Astrocyte of the spinal cord (primary cell): ENCODE measurements at places on chromosomes 2 and 18.

- no peak for DNase-seq
Measured at GRCh38 chr18:21387886-21388285, 145.9 kb downstream of the GREB1L start.

GRCh38 chr2:46229134-46230063 is 67.8 kb upstream of the EPAS1 start:
- DNase-seq = peak; percentile 94

DNA sequence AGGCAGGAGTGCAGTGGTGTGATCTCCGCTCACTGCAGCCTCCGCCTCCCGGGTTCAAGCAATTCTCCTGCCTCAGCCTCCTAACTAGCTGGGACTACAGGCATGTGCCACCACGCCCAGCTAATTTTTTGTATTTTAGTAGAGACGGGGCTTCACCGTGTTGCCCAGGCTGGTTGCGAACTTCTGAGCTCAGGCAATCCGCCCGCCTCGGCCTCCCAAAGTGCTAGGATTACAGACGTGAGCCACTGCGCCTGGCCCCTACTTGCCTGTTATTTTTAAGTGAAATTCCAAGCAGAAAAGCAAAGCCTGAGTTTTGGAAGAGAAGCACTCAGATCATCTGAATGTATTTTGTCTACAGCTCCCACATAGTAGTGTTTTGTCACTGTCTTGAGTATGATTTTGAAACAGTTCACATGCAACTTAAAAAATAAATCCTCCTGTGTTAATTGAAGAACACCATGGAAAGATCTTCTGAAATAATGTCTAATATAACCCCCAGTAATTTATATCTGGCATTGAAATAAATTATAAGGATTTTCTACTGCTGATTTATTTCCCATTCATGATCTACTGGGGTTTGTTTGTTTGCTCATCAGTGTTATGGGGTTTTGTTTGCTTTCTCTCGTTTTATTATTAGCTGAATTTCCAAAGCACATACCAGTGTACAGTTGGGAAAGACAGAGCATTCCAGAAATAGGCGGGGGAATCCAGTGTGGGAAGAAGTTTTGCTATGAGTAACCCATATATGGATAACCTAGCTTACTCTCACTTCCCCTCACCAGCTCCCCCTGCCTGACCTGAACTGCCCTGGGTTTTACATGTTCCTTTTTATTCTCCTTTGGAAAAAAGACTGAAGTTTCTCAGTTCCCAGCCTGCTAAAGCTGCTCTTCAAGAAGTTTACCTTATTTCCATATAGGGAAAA is 80.1 kb upstream of the MAP3K20 start:
- peak; percentile 78 for DNase-seq

DNA sequence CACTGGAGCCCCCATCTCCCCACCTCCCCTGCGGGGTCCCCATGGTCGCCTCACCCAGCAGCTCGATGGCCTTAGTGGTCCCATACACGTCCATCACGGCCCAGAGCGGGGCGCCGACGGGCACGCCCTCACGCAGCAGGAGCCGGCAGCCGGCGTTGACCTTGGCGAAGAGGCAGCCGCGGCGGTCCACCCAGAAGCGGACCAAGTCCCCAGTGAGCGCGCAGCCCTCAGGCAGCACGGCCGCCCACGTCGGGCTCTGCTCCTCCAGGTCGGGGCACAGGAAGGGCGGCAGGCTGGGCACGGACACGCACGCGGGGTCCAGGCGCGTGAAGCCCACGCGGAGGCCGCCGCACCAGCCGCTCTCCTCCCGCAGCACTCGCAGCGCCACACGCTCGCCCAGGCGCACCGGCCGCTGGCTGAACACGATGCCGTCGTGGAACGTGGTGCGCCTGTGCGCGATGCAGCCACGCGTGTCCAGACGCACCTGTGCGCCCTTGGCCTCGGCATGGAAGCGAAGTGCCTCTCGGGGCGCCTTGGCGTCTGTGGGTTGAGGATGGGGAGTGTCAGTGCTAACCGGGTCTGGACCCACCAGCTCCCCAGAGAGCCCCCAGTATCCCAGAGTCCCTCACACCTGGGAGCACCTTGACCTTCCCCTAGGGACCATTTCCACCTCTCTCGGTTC is 4.6 kb downstream of the NEURL3 start:
- no peak for DNase-seq

GRCh38 chr2:182447863-182448262 is 21.0 kb upstream of the PDE1A start:
- DNase-seq = peak; percentile 37

- peak; percentile 35 for DNase-seq
Measured at GRCh38 chr2:26605195-26605998, 35.8 kb downstream of the CIB4 start.

GRCh38 chr2:202608142-202608852 is 26.5 kb upstream of the FAM117B start:
- DNase-seq = no peak

DNA sequence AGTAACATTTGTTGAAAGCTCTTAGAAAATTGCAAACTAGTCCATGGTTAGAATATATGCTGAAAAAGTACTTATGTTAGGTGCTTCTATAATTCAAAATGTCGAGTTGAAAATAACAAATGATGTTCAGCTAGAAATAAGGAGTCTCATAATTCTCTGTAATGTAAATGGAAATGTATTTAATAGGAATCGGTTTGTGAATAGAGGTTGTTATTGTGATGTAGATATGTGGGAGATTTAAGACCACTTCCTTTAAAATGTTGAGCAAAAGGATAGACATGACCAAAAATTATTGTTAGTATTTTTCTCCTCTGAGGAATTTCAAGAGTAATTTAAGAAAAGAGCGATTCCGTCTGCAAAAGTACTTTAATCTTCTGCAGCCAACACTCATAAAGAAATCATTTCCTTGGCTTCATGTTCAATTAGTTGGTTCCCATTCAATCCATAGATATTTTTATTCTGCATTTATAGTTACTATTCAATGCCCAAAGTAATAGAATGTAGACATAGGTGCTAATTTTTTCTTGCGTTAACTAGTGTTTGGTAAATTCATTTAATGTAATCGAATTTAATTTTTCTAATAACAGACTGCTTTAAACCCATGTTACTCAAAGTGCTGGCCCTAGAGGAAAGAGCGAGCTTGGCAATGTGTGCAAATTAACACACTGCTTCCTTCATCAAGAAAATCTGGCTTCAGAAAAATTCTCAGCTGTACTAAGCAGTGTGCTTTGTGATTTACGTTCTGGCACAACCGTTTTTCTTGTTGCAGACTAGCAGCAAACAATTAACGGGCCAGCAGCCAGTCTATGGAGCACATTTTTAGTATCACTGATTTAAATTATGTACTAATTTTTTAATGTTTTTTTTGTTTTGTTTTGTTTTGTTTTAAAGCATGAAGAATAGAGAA is 32.2 kb downstream of the FN1 start:
- no peak for DNase-seq

- no peak for DNase-seq
Measured at GRCh38 chr2:46978723-46979122, 63.1 kb upstream of the MCFD2 start.

- no peak for DNase-seq
Measured at GRCh38 chr2:127196998-127197397, 23.1 kb downstream of the CYP27C1 start.

- no peak for DNase-seq
Measured at GRCh38 chr2:9025746-9026145, 22.3 kb upstream of the MBOAT2 start.

DNA sequence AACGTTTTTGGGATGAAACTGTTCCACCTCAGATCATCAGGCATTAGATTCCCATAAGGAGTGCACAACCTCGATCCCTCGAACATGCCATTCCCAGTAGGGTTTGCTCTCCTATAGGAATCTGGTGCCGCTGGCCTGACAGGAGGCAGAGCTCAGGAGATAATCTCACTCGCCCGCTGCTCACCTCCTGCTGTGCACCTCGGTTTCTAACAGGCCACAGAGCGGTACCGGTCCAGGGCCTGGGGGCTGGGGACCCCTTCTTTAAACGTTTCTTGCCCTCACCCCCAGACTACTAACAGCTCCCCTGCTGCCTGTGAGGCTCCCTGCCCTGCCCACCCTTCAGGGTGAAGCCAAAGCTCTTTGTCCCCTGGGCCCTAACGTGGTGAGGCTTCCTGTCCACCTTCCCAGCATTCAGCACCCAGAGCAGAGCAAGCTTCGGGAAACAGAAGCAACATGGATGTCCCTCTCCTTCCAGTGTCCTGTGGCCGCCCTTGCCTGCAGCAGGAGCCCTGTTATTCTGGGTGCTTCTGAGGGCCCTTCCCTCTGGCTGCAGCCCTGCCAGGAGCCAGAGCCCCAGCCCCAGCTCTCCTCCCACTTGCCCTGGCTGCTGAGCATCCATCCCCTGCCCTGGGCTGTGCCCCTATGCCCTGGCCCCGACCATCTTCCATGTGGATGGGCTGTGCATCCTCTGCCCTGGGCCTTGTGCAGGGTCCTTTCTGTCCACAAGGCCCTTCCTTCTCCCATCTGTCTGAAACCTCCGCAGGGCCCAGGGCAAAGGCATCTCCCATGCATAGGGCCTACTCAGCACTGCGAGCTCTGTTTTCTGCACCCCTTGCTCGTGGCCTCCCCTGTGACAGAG is 140.1 kb downstream of the MBP start:
- DNase-seq = no peak

DNA sequence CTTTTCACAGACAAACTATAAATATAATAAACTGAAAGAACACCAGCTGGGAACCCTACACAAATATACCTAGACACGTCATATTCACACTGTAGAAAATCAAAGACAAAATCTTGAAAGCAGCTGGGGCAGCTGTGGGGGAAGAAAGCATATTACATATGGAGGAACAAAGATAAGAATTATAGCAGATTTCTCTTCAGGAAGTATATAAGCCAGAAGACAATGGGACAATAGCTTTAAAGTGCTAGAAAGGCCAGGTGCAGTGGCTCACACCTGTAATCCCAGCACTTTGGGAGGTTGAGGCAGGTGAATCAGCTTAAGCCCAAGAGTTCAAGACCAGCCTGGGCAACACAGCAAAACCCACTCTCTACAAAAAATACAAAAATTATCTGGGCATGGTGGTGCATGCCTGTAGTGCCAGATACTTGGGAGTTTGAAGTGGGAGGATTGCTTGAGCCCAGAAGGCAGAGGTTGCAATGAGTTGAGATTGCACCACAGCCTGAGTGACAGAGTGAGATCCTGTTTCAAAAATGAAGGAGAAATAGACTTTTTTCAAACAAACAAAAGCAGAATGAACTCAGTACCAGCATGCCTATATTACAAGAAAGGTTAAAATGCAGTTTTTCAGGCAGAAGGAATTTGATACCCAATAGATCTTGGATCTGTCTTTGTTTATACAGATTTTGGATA is 26.8 kb upstream of the ERCC3 start:
- DNase-seq = no peak

DNA sequence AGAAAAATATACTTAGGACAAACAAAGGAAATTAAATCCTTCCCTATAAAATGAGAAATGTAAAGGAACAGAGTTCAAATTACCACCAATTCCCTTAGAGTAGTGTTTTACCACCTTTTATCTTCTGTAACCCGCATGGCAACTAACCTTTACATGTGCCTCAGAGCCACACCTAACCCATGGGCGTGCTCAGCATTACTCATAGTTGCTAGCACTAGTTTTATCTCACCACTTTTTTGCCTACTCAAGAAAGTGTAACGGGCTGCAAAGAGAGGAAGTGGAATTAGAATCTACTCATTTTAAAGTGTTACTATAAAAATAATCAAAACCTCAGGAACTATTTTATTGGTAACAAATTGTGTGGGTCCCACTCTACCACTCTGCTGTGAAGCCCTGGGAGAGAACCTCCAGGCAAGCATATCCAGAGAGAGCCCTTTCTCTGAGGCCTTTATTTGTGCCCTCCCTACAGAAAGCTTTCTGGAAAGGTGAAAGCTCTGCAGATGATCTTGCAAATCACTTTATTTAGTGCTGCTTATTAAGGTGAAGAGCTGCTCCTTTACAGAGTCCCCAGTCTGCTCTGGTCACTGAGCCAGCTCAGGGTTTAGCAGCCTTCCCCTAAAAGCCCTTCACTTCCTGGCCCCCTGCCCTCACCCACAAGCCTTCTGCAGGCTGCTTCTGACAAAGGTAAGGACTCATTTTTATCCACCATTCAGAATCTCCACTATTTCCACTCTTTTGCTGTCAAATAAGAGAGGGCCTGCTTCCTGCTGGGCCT is 98.8 kb downstream of the TRABD2A start:
- DNase-seq = no peak

GRCh38 chr2:158701101-158701500 is 94.0 kb upstream of the DAPL1 start:
- no peak for DNase-seq

DNA sequence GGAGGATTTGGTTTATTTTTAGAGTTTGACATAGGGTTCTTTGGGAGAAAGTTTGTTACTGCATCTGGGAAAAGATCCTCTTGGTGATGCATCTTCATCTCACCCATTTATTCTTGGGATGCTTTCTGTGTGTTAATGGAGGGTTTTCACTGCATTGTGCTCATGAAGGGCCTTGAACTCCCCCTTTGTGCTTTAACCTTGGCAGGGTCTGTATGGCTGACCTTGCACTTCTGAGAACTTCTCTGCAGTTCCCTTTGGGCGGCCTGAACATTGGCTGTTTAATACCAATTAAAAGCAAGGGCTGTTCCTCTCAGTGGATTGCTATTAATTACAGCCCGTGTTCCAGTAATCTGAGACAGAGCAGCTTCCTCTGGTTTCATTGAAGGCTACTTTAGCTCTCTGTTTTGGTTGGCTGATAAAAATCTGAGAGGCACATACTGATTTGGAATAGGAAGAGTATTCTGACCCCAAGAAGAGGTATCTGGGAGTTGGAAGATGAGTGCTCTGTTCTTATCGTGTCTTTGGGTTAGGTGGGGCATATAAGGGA is 37.5 kb downstream of the FMNL2 start:
- DNase-seq = no peak
